ENCODE measurements at places on chromosomes 3 and 15.
A peak's percentile ranks its signal among the peaks of the same experiment; 100 is the strongest.

- DNase-seq, result no peak
These were observed 1463.7 kb downstream of the OTOL1 start for GRCh38 chr3:162960269-162960668.

- no peak for DNase-seq
These were observed 2.5 kb upstream of the RAB7A start for GRCh38 chr3:128723477-128723876.

- no peak for DNase-seq
These were observed 2.8 kb downstream of the MAGI1 start for GRCh38 chr3:66035763-66036477.

DNA sequence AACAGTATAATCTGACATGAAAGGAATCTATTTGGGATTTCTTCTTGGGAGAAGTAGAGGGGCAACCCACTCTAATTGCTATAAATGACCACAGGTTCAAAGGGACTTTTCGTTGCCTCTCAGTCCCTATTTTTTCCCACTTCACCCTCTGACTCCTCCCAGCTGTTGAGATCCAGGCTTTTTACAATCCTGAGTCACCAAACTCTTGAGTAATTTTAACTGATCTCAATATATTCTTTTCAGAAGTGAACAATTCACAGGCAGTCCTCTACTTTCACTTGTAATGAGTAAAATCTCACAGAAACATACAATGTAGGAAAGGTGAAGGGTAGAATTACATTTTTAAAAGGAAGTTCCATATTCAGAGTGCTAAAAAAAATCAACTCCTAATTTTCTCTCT lies 44.6 kb downstream of the EIF4E3 start:
- DNase-seq, result peak; percentile 72

DNA sequence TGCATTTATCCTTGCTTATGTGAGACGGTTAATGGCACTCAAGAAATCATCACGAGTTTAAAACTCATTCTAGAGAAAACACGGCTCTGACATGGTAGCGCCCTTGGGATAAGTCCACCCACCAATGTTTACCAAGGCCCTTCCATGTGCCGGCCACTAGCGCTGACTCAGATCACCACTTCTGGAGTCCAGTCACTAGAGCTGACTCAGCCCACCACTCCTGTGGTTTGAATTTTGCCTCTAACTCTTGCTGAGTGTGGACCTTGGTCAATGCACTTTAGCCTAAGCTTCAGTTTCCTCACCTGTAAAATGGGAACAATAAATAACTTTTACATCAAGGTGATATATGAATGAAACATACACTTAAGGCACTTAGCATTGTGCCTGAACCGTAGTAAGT lies 358.4 kb upstream of the PROK2 start:
- DNase-seq, result peak; percentile 43

- DNase-seq, result no peak
These were observed 40.8 kb downstream of the TM4SF18 start for GRCh38 chr3:149292666-149293065.

DNA sequence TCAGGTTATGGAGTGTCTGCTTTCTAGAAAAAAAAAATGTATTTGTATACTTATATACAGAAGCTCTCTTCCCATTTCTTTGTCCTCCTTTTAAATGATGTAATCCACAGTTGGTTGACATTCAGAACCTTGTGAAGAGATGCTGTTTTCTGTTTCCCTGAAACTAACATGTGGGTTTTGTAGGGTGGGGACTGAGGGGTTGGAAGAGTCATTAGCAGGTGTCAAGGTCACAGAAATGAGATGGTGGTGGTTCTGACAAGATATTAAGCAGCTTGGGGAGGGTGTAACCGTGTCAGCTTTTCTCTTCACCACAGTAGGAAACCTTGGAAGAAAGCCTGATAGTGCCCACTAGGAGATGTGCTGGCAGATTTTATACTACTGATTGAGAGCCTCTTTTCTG lies 2.4 kb downstream of the RASA2 start:
- DNase-seq, result no peak

DNA sequence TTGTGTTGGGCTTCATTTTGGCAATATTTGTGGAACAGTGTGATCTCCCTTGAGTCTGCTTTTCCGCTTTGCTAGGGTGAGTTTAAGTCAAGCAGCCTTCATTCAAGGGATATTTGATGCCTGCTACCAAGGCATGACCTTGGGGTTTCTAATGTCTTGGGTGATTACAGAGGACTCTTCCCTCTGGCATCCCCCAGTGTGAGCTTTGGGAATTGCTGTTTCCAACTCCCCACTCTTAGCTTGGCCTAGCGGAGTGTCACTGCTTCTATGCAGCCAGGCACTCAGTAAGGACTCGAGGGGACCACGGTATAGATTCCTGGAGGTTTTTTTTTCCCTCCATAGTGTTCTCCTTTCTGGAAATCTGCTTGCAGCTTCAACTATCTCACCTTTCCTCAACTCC lies 21.1 kb downstream of the GCNT3 start:
- DNase-seq, result peak; percentile 41

Data from AG08395 (cell line).